ENCODE measurements at places on chromosomes 16 and 17. TPM values are rescaled to one million over a fixed set of nuclear protein-coding genes. Genes with fewer than 3 reads are reported as not detected.

UMOD gene
- not detected for total RNA-seq

SLFN14 gene
- total RNA-seq: not detected

- no peak overlapping the region for H3K27ac ChIP-seq
- no peaks in the 10 kb centered on the region for H3K4me1 ChIP-seq
- peak; percentile 71 for DNase-seq
These were observed 23.5 kb upstream of the UBE2I start for GRCh38 chr16:1285669-1286512.

DNA sequence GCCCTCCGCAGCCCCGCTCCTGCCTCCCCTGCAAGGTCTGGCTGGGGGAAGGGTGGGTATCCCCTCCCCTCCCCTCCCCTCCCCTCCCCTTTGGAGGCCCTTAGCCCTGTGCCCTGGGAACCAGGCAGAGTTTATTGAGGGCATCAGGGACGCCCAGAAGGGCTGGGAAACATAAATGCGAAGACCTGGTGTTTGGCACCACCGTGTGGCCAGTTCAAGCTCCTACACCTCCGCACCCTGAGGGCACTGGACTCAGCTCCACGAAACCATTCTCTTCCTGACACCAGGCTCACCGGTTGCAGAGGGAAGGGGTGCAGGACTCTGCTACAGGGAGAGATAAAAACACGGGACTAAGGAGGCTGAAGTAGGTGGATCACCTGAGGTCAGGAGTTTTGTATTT is 1.0 kb upstream of the AIPL1 start:
- H3K27ac ChIP-seq: no peak overlapping the region
- H3K4me3 ChIP-seq: no peak overlapping the region
- no peaks in the 10 kb centered on the region for H3K36me3 ChIP-seq

DNA sequence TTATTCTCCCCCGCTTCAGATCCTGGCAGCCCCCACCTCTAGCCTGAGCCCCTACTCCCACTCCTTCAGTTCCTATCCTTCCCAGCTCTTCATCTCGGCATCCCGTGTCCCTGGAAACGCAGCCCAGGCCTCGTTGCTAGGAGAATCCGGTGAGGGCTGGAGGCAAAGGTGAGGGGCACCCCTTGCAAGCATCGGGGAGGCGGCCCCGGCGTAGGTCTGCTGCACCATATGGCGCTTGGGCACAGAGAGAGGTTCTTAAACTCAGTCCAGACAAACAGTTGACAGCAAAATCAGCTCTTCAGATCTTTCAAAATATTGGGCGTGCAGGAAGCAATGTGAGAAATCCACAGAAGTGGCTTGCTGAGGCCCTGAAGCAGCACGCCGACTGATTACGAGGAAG is 15.0 kb downstream of the SLC38A8 start:
- DNase-seq: no peak
- peak overlapping the region; percentile 38 for H3K27ac ChIP-seq
- H3K27me3 ChIP-seq: no peaks in the 10 kb centered on the region
- H3K4me1 ChIP-seq: no peaks in the 10 kb centered on the region
- no peak overlapping the region for H3K4me3 ChIP-seq

GRCh38 chr17:35359398-35359797 is 14.0 kb downstream of the SLFN11 start:
- H3K27me3 ChIP-seq: peaks cover 20% of the 10 kb centered on the region
- no peak overlapping the region for H3K27ac ChIP-seq
- no peak overlapping the region for H3K4me3 ChIP-seq
- no peaks in the 10 kb centered on the region for H3K36me3 ChIP-seq
- H3K4me1 ChIP-seq: no peaks in the 10 kb centered on the region

GRCh38 chr16:72189865-72190371 is 18.0 kb upstream of the PMFBP1 start:
- no peak overlapping the region for H3K27ac ChIP-seq
- no peaks in the 10 kb centered on the region for H3K36me3 ChIP-seq
- no peaks in the 10 kb centered on the region for H3K27me3 ChIP-seq
- H3K4me1 ChIP-seq: no peaks in the 10 kb centered on the region
- peak overlapping the region; percentile 56 for H3K4me3 ChIP-seq
- no peak for DNase-seq

All from endodermal cell (in vitro differentiated cells).